ENCODE measurements at places on chromosomes 7 and 10.

DNA sequence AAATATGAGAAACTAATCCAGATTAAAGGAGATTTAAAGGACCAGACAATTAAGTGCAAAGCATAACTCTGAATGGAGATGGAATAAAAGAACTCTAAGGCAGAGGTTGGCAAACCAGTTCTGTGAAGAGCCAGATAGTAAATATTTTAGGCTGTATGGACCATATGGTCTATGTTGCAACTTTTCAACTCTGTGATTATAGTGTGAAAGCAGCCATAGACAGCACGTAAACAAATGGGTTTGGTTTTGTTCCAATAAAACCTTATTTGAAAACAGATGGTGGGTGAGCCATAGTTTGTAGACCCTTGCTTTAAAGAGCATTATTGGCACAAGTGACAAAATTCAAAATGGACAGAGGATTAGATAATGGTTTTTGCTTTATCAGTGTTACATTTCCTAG is 884.1 kb downstream of the CCSER2 start:
- no peak for DNase-seq

GRCh38 chr10:95480102-95480900 is 80.9 kb downstream of the SORBS1 start:
- DNase-seq: no peak

GRCh38 chr7:28200598-28200997 is 20.0 kb upstream of the JAZF1 start:
- DNase-seq: no peak

- no peak for DNase-seq
These were observed 162.2 kb downstream of the C1GALT1 start for GRCh38 chr7:7344583-7344982.

- DNase-seq: no peak
These were observed 216.7 kb upstream of the NPVF start for GRCh38 chr7:25444991-25445390.

- DNase-seq: no peak
These were observed 187.9 kb upstream of the KMT2E start for GRCh38 chr7:104826135-104826534.

- no peak for DNase-seq
These were observed 10.6 kb upstream of the CPVL start for GRCh38 chr7:29156907-29157452.

- no peak for DNase-seq
These were observed 295.5 kb upstream of the CDC14C start for GRCh38 chr7:48628793-48629349.

- DNase-seq: no peak
These were observed 45.1 kb downstream of the CHN2 start for GRCh38 chr7:29239638-29240037.

DNA sequence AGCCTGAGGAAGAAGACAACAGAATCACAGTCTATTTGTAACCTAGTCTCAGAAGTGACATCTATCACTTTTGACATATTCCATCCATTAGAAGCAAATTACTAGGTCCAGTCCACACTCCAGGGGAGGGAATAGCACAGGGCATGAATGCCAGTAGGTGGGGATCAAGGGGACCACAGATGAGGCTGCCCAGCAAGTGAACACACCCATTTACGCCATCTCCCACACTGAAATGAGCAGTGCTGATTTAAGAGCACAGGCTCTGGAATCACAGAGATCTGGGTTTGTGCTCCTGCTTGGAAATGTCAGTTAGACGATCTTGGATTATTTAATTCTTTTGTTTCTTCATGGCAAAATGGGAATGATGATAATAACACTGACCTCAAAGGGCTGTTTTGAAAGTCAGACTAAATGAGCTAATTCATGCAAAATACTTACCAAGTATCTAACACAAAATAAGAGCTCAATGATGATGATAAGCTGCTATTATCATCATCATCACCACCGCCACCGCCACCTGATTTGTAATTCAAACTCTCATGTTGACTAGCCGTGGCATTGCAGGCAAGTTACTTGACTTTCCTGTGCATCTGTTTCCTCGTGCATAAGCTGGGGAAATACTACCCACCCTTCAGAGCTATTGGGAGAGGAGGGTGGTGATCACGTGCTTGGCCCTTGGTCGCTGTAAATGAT is 138.9 kb upstream of the KLF14 start:
- no peak for DNase-seq

GRCh38 chr7:144723301-144723700 is 112.6 kb downstream of the TPK1 start:
- no peak for DNase-seq

GRCh38 chr10:73803680-73804286 is 7.6 kb downstream of the NDST2 start:
- DNase-seq: no peak

GRCh38 chr10:62985807-62986600 is 147.1 kb upstream of the NRBF2 start:
- DNase-seq: no peak

GRCh38 chr10:14567421-14567820 is 207.3 kb downstream of the FAM107B start:
- DNase-seq: no peak

DNA sequence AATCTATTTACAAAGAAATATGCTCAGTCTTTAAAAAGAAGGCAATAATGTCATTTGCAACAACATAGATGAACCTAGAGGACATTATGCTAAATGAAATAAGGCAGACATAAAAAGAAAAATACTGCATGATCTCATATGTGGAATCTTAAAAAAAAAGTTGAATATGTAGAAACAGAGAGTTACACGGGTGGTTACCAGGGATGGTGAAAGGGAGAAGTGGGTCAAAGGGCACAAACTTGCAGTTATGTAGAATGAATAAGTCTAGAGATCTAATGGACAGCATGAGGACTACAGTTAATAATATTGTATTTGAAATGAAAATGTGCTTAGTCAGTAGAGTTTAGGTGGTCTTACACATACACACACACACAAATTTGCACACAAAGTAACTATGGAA is 88.2 kb upstream of the CCDC71L start:
- no peak for DNase-seq

DNA sequence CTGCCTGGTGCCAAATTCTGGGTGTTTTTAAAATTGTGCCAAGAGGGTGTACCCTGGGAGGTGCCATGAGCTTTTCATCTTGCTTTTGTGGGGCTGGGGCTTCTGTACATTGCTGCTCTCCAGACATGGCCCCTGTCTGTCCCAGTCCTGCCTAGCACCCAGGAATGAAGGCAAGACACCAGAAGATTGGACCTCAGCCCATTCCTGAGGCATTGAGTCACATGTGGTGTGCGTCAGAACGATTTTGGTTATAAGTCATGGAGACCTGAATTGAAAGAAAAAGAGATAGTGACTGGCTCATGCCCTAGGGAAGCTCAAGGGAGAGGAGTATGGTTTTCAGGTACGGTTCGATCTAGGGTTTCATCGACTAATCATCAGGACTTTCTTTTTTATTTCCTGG is 493.2 kb downstream of the TYW1 start:
- DNase-seq: no peak

- no peak for DNase-seq
These were observed 119.3 kb upstream of the ACBD5 start for GRCh38 chr10:27359792-27360355.

DNA sequence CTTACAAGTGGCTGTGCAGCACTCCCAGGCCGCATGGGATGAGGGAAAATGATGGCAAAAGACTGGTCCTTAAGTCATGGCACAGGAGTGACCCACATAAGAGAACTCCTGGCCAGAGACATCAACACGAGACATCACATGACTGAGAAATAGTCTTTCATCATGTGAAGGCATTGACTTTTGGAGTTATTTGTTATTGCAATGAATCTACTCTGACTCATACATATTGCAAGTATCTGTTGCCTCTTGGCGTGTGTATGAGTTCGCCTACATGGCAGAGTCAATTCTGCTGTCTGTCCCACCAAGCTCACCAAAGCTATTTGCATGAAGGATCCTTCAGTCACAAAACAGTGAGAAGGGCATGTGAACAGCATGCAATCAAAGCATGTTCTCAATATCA is 59.7 kb upstream of the HABP2 start:
- no peak for DNase-seq

All from GM06990 (cell line).